ENCODE measurements at places on chromosomes 5 and 9.

GRCh38 chr5:167460449-167461020 lies 830.9 kb upstream of the WWC1 start:
- DNase-seq = no peak

DNA sequence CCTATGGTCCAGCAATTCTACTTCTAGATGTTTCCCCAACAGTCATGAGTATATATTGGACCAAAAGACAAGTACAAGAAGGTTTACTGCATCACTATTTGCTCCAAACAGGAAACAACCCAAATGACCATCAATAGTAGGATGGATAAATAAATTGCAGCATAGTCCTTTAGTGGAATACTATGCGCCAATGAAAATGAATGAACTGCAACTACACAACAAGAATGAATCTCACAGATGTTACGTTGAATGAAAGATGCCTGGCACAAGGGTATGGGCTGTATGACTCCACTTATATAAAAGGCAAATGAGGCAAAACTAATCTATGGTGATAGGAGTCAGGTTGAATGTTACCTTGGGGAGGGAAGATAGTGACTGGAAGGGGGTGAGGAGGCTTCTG lies 48.6 kb upstream of the UNC5A start:
- no peak for DNase-seq

GRCh38 chr5:4720831-4721230 lies 419.3 kb upstream of the ADAMTS16 start:
- DNase-seq = no peak

DNA sequence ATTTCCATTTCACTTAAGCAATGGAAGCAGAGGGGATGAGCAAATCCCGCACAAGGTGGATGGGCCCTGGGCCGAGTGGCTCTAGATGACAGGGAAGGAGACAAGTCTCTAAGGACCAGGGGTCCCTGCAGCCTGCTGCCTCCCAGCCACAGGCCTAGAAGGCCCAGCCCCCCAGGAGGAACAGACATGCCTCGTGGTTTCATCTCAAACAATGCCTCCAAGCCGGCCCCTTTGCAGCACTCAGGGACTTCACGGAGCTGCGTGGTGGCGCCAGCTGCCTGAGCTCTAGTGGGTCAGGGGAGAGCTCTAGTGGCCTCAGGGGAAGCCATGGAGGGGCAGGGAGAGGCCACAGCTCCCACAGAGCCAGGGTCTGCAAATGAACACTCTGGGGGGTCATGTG lies 48.8 kb downstream of the HABP4 start:
- no peak for DNase-seq

DNA sequence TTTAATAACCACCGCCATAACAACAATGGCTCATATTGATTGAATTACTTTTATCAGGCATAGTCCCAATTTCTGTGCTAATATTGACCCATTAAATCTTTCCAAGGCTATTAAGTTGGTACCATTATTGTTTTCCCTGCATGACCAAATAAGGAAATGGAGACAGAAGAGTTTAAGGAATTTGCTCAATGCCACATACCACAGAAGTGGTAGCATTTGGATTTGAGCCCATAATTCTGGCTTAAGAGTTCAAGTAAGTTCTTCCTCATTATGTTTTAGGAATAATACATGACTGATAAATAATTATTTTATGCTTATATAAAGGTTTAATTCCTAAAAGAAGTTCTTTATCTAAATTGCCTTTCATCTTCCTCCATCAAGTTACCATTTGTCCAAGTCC lies 43.4 kb upstream of the HAPLN1 start:
- no peak for DNase-seq

DNA sequence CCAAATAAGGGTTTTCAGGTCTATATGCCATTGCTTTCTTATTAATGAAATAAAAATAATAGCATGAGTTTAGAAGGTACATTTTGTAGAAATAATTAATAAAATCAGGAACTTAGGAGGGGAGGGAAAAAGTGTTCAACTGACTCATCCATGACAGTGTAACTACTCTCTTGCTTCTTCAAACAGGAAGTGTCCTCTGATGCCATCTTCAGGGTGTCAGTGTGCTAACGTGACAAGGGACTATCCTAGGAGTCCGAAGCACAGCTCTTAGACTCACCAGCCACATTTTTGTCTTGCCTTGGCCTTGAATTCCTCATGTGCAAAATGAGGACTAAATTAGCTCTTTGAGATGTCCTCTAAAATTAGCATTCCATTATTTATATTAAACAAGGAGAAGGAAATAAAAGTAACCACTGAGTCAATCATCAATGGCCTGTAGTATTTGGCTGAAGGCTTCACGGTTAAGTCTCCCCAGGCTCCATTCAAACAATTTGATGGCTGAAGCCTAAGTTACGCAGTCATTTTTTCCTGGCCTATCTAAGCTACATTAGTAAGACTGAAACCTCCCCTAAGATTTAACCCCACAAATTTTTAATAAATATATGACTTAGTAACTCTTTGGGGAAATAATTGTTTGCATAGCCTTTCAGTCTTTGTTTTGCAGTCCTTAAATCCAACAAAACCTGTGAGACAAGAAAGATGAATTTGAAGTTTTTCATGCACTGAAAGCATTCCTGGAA lies 151.1 kb downstream of the ARL15 start:
- DNase-seq = no peak
